ENCODE measurements at places on chromosomes 5 and 9.

GRCh38 chr5:78912085-78912771 lies 72.9 kb downstream of the ARSB start:
- no peak for DNase-seq

GRCh38 chr5:160290751-160291150 lies 21.6 kb downstream of the CCNJL start:
- no peak for DNase-seq

- DNase-seq = no peak
Observed at GRCh38 chr9:68427216-68427977, 71.0 kb downstream of the PGM5 start.

- DNase-seq = no peak
Observed at GRCh38 chr9:6144947-6145346, 70.7 kb upstream of the IL33 start.

GRCh38 chr9:34502471-34502870 lies 20.3 kb downstream of the ENHO start:
- no peak for DNase-seq

- no peak for DNase-seq
Observed at GRCh38 chr5:150787656-150788055, 9.1 kb downstream of the SMIM3 start.

DNA sequence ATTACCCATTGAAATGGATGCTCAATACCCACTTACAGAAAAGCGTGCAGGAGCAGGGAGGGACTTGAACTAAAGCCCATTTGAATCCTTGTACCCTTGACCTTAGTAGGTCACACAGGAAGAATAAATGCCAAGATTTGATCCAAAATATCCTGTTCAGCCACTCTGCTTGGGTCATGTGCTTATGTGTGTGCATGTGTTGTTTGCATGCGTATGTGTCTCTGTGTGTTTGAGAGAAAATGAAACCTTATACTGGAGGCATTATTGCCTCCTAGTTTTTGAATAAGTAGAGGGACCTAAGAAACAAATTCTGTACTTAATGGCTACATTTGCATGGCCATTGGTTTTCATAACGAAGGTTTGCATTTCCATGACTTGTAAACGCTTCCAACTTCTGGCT lies 63.4 kb upstream of the TRIM32 start:
- no peak for DNase-seq

DNA sequence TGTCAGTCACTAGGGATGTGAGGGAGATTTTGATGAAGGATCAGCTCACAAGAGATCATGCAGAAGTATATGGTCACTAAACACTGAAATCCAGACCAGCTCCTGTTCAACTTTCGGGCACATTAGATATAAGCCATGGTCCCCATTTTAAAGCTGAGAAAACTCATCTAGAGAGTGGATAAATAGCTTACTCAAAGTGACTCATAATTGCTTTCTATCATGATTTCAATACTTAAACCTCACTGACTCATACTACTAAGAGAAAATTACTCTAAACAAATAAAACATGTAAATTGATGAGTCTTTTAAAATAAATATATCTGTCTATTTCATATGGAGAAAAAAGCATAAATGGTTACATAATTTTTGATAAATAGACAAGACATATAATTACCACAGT lies 567.7 kb downstream of the TLR4 start:
- DNase-seq = no peak

DNA sequence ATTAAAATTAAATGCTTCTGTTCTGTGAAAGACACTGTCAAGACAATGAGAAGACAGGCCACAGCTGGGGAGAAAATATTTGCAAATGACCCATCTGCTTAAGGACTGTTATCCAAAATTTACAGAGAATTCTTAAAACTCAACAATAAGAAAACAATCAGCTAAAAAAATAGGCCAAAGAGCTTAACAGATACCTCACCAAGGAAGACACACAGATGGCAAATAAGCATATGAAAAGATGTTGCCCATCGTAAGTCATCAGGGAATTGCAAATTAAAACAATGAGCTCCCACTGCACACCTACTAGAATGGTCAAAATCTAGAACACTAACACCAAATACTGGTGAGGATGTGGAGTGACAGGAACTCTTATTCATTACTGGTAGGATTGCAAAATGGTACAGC lies 10.3 kb downstream of the WNK2 start:
- DNase-seq = no peak

GRCh38 chr9:87481890-87482855 lies 15.5 kb upstream of the DAPK1 start:
- DNase-seq = no peak

DNA sequence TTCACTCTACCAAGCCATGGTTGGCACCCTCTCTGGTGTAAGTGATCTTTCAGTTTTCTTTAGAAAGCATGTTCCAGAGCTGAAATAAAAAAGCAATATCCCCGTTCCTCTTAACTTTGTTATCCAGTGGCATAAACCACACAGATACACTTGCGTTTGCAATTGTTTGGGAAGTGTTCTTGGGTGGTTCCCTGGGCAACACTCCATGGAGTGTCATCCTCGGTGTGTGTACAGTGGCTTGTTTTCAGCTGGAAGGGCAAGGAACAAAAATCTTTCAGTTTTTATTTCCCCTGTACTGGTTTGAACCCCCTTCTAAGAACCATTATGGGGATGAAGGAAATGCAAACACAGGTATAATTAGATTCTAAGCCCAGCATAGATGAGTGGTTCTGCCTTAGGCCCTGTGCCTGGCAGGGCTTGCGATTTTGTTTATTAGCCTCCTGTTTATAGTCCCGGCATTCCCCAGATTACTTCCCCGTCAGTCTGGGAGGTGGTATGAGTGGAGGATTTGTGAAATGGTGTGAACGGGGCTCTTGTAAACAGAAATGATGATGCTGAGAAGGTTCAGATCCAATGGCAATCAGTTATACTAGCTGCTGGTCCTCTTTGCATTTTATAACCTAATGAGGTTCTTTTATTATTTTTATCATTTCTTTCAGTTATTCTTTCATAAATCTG lies 76.0 kb upstream of the CD180 start:
- DNase-seq = no peak

- no peak for DNase-seq
Observed at GRCh38 chr9:137791947-137792346, 85.6 kb upstream of the CACNA1B start.

DNA sequence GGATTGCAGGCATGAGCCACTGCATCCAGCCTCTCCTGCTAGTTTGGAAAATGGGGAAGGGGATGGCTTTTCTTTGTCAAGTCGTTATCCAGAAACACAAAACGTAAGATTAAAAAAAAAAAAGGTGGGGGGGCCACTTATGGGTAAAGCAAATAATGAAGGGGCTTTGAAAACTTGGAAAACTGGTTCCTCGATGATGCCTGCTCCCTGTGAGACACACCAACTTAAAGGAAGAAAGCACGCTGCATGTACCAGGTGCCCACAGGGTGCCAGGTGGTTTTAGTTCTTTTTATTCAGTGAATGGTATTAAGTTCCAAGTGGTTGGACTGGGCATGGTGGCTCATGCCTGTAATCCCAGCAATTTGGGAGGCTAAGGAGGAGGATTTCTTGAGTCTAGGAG lies 170.1 kb downstream of the GOLPH3 start:
- no peak for DNase-seq

DNA sequence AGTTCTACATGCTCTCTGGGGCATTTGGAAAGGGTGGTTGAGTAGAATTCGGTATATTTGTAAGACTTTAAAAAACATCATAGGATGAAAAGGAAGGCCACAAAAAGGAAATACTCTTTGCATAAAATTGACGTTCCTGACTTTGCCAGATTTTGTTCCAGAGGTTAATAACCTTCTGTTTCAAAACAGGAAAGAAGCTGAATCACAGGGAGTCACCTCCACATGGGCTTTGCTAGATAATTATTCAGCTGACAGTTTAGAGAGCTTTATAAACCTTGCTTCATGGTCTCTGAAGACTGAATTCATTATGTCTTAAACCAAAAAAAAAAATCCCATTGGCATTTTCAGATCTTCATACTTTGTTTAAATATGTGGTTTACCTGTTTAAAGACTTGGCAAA lies 203.7 kb downstream of the SEMA6A start:
- DNase-seq = no peak

GRCh38 chr9:34898846-34899245 lies 59.2 kb upstream of the PHF24 start:
- DNase-seq = no peak

GRCh38 chr5:172377856-172378255 lies 76.5 kb downstream of the SH3PXD2B start:
- no peak for DNase-seq

- no peak for DNase-seq
Observed at GRCh38 chr5:9054821-9055589, 490.9 kb downstream of the SEMA5A start.

DNA sequence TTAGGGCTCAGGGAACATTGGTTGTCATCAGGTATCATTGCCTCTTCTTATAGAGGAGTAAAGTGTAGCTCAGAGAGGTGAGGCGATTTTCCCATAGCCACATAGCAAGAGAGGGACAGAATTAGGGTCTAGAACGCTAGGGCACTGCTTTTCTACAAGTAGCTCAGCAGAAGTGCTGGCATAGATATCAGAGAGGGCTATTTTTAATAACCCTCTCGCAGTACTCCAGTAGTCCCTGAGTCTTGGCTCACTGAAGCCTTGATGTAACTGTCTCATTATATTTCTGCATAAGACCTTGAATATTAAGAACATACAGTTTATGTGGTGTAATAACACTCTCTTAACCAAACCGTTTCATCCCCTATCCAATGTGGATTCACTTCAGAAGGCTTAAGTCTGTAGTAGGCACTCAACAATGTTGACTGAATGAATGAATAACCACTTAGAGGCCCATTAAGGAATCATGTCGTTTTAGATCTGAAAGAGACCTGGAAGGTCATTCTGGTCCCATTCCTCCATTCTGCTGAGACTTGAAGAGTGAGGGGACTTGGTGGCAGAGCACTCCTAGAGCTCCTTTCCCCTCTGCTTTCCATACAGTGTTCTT lies 4.7 kb upstream of the FRMPD1 start:
- no peak for DNase-seq

DNA sequence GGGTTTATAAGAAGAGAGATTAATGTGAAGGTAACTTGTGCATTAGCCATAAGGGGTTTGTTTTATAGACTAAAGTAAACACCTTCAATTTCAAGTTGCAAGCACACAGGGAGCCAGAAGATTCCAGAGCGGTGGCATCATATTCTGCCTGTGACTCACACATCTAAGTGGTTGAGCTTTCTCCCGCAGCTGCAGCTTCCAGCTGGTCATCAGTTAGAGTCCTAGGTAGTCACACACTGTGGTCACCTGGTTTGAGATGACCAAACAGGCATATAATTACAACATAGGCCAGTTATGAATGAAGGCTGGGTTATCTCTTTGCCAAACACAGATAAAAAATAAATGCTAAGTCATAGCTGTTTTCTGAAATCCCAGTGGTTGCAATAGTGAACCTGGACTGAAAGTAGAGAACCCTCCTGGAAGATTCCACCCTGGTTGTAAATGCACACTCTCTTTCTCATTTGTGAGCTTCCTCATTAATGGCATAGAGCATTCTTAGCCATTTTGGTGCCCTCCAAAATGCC lies 171.3 kb downstream of the GDNF start:
- no peak for DNase-seq

GRCh38 chr9:95017661-95018060 lies 291.2 kb downstream of the AOPEP start:
- DNase-seq = no peak

- DNase-seq = no peak
Observed at GRCh38 chr9:70683841-70684240, 269.4 kb upstream of the KLF9 start.

GRCh38 chr9:127528422-127529251 lies 77.3 kb downstream of the LRSAM1 start:
- no peak for DNase-seq

DNA sequence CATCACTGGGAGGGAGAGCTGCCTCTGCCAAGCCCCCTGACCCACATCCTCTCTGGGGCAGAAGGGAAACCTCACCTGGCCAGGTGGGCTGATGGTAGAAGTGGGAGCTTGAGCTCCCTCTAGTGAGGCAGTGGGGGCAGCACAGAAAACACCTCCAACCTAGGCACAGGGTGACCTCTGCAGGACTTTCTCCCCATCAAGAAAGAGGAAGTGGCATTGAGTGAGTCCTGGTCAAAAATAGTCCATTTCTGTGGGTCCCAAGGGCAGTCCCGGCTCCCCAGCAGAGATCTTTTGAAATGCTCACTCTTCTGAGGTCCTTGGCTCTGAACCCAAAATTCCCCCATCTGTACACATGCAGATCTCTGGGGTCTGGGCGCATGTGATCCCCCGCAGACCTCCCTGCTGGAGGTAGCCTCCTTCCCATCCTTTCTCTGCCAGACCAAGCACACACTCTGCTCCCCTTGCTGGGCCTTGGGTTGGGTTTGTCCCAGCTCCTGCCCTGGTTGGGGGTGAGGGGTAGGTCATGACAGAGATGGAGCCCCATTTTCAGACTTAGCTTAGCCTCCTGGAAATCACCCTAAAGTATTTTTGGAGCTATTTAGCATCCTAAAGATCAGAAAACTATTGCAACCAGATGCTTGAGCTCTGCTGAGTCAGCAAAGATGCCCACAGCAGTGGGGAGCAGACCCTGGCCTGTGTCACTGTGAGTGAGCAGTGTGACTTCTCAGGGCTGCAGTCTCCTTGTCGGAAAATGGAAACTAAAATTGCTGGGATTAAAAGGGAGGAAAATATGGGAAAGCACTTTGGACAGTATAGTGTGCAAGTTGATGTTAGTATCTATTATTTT lies 41.6 kb upstream of the LCP2 start:
- no peak for DNase-seq

GRCh38 chr9:90099262-90099963 lies 494.6 kb downstream of the GADD45G start:
- no peak for DNase-seq

GRCh38 chr9:122204491-122204890 lies 24.3 kb downstream of the LHX6 start:
- no peak for DNase-seq

GRCh38 chr5:142970440-142971030 lies 200.4 kb downstream of the ARHGAP26 start:
- DNase-seq = no peak

- no peak for DNase-seq
Observed at GRCh38 chr5:179300581-179301180, 44.6 kb downstream of the ADAMTS2 start.

DNA sequence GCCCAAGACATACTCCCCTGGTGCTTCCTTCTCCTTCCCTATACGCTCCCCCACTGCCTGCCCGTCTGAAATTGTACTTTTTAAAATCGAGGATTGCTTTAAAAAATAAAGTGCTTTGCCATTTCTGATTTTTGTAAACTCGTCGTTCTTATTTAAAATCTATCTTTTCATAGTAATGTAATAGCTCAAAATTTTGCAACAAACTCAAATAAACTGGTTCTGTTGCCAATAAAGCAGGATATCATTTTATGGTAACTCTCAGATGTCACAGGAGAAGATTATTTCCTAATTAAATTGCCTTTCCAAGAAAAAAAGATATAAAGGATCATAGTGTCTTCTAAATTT lies 1.3 kb upstream of the NREP start:
- DNase-seq = no peak

DNA sequence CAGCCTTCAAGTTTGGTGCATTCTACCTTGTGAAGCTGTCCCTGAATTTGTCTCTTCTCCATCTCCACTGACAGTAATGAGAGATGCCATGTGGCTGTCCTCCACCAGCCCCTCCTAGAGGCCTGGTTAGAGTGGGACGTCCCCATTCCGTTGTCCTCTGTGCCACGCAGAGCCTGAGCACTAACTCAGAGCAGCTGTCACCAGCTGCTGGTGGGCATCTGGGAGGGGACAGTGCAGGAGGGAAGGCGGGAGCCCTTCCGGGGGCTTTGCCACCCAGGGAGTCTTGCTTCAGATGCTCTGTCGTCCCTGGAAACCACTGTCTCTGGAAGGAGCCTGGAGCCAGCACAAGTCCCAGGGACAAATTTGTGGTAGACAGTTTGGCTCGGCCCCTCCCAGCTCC lies 78.6 kb downstream of the PDZD2 start:
- DNase-seq = no peak

GRCh38 chr5:141508798-141509611 lies 20.1 kb downstream of the PCDHGC5 start:
- peak; percentile 81 for DNase-seq

All from 8988T (cell line).